ENCODE measurements at places on chromosomes 13 and 19.

DNA sequence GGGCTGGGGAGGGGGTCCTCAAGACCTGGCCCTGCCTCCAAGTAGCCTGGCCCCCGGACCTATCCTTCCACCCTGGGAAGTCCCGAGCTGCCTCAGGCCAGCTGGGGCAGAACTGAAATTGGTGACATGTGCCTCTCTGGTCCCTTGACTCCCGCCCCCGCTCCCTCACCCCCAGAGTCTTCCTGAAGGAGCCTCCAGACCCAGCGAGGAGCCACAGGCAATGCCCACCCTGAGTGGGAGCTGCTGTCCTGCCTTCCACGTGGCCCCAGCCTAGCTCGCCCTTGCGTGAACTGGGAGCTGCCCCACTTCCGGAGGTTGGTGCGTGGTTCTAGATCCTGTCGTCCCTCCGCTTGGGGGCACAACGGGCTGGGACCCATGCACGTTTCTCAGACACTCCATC, 34.6 kb downstream of the CEBPA start:
- DNase-seq = no peak

DNA sequence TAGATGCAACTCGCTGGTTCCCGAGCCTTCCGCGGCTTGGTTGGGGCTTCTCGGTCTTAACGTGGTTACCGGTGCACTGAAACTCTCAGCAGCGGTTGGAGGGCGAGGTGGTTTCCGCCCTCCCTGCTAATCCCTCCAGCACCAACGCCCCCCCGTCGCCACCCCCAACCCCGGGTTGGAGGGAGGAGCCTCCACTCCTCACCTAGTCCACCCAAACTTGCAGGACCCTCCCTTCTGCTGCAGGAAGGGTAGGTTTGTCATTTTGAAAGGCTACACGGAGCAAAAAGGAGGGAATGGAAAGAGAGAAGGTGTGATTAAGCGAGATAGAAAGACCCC, 465.0 kb downstream of the ITGBL1 start:
- no peak for DNase-seq

GRCh38 chr19:51001515-51001914, at the start of gene KLK8:
Gene KLK8, minus strand, starts transcription at chr19:51001604. Its CDS starts 437 bp downstream, at chr19:51001167.
- no peak for DNase-seq

DNA sequence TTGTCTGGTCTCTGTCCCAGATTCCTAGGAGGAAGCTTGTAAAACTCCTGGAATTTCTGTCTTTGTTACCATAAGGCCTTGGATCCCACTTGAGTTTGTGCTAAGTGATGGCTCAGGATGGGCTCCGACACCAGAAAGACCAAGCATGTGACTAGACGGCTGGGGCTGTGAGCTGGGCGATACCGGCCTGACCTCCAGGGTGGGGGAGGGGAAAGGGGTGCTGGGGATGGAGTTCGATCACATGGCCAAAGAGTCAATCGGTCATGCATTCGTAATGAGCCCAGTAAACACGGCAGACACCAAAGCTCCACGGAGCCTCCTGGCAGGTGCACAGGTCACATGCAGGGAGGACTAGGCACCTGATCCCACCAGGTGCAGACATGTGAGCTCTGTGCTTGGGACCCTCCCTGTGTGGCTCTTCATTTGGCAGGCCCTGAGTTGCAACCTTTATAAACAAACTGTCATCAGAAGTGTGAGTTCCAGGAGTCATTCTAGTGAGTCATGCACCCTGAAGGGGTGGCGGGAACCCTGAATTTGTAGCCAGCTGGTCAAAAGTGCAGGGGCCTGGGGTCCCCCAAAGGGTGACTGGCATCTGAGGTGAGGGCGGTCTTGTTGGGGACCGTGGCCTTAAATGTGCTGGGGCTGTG, 27.1 kb downstream of the ELAVL1 start:
- no peak for DNase-seq

Data from CD4-positive, alpha-beta T cell treated with Interleukin-10 for 1 hour (primary cell).